Esophagus squamous epithelium (tissue), 5 donors: ENCODE measurements at places on chromosomes 1 and 21.

DNA sequence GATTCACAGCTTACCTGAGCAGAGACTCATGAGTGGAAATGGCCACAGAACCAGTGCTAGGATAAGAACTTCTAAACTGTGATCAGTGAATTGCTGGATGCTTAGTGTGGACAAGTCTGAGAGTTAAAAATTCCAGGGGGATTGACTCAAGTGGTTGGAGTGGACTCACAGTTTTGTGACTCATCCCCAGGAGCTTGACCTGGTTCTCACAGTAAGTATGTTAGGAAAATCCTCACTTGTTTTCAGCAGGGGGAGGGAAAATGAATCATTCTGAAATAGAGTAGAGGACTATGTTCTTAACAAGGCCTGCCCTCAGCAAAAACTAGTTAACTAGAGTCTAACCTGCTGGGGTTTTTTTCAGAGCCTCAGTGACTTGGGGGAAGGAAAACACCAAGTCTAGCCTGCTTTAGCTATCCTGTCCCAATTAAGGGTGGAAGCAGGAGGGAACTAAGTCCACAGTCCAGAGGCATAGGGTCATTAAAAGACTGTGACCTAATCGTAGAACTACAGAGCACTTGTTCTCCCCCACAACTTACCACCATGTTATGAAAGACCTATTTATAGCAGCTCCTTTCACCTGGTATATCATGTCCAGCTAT is 6.1 kb upstream of the CDC73 start:
- no peak for DNase-seq

DNA sequence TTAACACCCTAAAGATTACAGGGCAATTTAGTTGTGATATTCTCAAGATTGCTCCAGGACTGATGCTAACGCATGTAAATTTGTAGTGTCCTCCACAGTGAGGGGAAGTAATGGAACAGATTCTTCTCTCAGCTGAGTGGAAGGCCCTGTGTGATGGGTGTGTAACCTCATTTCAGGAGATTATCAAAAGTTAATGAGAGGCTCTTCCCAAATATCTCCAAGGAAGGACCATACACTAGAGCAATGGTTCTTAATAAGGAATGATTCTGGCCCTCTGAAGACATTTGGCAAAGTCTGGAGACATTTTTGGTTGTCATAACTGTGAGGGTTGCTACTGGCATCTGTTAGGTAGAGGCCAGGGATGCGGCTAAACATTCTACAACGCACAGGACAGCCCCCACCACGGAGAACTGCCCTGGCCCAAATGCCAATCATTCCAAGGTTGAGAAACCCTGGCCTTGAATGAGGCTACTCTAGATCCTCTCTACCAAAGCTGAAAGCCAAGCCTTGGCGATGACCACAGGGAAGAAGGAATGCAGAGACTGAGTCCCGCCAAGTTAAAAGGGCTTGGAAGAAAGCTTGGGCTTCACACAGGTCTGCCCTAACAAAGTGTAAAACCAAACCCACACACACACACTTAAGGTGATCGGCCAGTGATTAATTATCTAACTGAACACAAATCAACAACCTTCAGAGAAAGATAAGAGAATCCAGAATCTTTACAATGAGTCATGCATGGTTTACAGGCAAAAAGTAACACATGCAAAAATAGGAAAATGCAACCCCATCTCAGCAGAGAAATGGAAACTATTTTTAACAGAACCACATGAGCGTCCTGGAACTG is 135.8 kb downstream of the SYF2 start:
- no peak for DNase-seq

GRCh38 chr21:28604946-28605537 is 387.6 kb downstream of the LTN1 start:
- no peak for DNase-seq

- DNase-seq: no peak
These were observed 32.8 kb upstream of the IFNAR2 start for GRCh38 chr21:33196941-33197374.

DNA sequence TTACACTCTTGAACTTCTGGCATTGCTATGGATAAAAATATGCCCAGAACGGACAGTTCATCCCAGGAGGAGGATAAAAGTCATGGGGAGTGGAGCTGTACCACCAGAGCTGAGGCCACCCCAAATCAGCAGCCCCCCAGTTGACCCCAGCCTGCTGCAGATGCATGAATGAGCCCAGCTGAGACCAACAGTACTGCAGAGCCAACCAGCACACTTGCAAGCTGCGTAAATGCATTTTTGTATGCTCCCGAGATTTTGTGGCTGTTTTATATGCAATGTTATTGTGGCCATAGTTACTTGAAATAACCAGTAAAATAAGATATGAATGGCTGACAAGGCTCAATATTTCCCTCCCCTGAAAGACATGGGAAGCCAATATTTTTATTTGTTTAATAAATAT is 264.6 kb downstream of the DUSP10 start:
- no peak for DNase-seq

DNA sequence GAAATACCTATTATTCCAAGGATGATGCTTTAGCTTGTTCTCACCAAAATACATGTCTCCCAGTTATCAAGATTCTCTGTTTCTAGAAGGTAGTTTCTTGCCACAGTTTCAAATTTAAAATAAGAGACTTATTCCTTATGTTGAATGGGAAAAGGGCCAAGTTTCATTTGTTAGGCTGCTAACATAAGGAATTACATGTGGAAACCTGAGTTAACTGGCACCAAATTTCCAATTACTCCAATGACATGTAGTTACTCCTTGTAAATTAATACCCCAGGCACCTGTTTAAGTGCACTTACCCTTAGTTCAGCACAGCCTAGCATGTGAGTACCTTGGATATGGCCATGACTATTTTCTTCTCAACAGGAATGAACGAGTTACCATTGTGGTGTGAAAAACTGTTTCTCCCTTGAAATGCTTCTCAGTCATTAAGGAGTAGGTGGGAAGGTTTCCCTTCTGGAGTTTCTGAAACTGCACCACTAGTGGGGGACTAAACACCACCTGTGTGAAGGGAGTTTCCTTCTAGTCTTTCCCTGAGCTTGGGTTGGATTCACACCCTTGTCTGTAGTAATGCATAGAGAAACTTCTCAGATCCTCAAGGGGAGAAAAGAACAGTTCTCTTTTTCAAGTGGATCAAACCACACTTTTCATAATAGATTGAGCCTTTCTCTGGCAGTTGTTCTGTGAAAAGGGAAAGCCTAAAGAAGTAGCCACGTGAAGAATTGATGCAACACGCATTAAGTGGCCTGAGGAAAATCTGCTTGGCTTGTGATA is 32.3 kb upstream of the LRRC8C start:
- no peak for DNase-seq

DNA sequence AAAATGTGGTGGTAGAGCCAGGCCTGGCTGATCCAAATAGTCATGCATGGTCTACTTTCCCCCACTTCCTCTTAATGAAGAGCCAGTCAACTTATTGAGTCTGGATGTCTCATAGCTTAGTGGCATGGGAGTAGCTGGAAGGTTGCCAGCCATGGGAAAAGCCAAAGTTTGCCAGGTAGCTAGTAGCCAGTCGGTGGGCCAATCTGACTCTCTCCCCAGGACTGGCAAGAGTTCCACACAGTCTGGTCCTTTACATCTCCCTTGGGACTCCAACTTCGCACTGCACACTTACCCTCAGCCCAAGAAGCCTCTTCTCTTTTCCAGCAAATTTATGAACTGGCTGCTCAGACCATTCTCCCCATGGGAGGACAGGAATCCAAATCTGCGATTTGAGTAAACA is 8.3 kb downstream of the WARS2 start:
- DNase-seq: no peak

- no peak for DNase-seq
These were observed 11.6 kb downstream of the AHDC1 start for GRCh38 chr1:27592232-27592930.

DNA sequence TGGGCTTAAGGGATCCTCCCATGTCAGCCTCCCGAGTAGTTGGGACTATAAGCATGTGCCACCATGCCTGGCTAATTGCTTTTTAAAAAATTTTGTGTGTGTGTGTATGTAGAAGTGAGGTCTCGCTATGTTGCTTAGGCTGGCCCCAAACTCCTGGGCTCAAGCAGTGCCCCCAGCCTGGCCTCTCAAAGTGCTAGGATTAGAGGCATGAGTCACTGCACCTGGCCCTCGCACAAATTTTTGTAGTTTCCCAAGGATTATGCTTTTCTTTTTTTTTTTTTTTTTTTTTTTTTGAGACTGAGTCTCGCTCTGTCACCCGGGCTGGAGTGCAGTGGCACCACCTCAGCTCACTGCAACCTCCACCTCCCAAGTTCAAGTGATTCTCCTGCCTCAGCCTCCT is 144.4 kb upstream of the HNRNPU start:
- no peak for DNase-seq

- no peak for DNase-seq
These were observed 136.0 kb upstream of the KLHDC7A start for GRCh38 chr1:18344755-18345154.

DNA sequence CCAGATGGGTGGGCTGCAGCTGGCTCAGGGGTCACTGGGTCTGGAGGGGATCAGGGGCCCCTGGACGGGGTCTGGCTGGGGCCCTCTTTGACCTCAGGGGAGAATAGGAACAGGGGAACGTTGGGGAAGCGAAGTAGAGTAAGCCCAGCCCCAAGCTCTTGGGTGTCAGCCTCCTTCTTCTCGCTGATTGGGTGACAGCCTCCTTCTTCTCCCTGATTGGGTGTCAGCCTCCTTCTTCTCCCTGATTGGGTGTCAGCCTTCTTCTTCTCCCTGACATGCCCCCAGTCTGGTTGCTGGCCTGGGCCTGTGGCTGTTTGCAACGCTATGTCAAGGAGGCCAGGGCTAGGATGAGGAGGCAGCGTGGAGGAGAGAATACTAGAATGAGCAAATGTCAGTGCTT is 76.7 kb upstream of the CASZ1 start:
- DNase-seq: no peak

- DNase-seq: no peak
These were observed 14.3 kb downstream of the ATF3 start for GRCh38 chr1:212622906-212623305.

DNA sequence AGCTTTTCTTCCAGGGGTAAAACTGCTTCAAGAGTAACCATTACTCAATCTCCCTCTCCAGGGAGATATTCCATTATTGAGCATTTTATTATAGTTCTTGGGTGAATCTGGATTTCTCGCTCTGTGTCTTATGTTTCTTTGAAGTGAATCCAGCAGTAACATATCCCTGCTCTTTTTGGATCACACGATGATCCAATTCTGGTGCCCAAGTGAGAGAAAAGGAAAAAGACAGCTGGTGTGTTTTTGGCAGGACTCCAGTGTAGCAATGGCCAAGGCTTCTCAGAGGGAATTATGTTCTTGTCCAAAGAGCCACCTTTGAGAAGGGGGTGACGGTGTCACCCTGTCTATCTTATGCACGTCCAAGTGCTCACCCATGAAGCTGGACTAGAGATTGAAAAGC is 140.3 kb upstream of the ERRFI1 start:
- no peak for DNase-seq

GRCh38 chr21:25985990-25986389 is 184.6 kb downstream of the APP start:
- no peak for DNase-seq

GRCh38 chr1:216894494-216894893 is 171.3 kb upstream of the ESRRG start:
- DNase-seq: no peak

DNA sequence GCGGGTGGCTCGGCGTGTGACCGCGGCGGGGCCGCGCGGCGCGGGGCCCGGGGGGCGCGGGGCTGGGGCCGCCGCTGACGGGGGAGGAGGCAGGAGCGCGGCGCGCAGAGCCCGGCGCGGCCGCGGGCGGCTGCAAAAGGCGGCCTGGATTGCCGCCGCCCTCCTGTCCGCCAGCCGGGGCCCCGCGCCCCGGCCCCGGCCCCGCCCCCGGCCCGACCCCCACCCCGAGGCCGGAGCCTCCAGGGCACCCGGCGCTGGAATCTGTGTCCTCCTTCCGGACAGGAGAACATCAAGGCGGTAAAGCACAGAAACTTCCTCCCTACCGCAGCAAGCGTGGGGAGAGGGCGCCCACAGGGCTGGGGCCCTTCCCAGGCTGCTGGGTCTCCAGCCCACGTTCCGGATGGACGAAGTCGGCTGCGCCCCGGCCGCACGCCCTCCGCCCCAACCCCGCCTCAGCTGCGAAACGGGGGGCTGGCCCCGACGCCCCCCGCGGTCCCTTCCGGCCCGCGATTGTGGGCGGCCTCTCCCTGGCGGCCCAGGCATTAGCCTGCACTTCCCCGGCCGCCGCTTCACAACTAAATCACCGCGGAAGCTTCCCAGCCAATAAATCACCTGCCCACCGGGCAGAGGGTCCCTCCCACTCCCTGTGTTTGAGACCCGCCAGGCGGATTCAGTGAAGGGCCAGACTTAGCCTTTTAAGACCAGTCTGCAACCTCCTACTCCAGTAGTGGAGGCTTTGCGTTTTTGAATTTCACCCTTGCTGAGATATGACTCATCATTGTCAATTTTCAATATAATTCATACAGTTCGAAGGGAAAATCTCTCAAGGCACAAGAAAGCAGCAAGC is 106.0 kb downstream of the SLC45A1 start:
- no peak for DNase-seq

DNA sequence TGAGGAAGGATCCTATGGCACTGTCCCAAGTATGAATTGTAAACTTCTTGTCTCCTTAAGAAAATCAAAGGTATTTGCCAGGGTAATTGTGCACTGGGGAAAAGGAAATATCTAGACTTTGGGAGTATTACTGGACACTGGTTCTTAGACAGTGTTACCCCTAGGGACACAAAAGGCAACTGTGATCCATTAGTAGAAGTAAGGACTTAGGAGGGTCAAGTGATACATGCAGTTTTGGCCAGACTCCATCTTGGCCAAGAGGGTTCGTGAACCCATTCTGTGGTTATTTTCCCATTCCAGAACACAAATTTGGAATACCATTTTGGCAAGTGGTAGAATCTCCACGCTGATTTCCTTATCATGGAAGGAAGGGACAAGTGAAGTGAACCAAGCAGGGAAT is 98.1 kb downstream of the TM2D1 start:
- DNase-seq: no peak

- no peak for DNase-seq
These were observed 378.8 kb upstream of the PRMT6 start for GRCh38 chr1:106677721-106678120.

DNA sequence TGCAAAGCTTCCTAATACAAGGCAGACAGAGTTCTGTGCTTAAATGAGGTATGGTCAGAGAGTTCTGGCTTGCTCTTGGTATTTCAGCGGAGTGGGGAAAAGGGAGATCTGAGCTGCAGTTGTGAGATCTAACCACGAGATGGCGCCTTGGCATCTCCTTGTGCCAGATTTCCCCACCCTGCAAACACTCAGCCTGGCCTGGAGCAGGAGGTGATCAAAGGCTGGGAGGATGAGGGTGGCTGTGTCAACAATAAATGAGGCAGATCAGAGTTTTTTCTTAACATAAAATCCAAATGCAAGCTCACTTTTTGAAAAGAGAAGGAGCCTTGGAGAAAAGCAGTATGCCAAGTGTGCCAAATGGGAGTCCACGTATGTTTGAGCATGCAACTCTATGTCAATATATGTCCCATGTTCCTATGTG is 4.1 kb upstream of the TFAP2E start:
- no peak for DNase-seq

GRCh38 chr1:31155216-31155806 is 84.4 kb downstream of the NKAIN1 start:
- peak; percentile 18 for DNase-seq
